ENCODE measurements at places on chromosomes 2 and 18. TPM values are rescaled to one million over a fixed set of nuclear protein-coding genes. Genes with fewer than 3 reads are reported as not detected.

Gene SLC1A4
- polyA plus RNA-seq: 14.3 TPM

GRCh38 chr2:209766613-209767012 lies 5.0 kb upstream of the UNC80 start:
- no peak for DNase-seq

- DNase-seq: no peak
Observed at GRCh38 chr2:226611944-226612318, 187.7 kb downstream of the IRS1 start.

Gene DCC
- 0.09 TPM for polyA plus RNA-seq

GRCh38 chr2:5561006-5561405 lies 131.2 kb upstream of the SOX11 start:
- no peak for DNase-seq

DNA sequence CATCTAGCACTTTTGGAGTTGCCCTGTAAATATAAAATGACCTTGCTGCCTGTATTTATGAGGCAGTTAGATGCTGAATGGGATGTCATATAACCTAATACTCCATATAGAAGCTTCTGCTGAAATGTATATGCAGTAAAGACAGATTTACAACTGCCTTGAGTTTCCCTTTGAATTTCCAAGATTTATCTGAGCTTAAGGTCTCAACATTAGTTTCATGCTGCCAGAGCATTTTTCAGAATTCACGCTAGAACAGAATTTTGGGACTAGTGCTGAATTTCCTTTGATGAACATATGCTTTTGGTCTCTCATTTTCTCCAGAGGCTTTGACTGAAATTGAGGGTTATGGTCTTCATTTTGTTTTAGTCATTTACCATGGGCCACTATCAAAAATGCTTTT lies 254.7 kb upstream of the FANCL start:
- DNase-seq: no peak

- no peak for DNase-seq
Observed at GRCh38 chr2:212528106-212528856, 10.3 kb downstream of the ERBB4 start.

DNA sequence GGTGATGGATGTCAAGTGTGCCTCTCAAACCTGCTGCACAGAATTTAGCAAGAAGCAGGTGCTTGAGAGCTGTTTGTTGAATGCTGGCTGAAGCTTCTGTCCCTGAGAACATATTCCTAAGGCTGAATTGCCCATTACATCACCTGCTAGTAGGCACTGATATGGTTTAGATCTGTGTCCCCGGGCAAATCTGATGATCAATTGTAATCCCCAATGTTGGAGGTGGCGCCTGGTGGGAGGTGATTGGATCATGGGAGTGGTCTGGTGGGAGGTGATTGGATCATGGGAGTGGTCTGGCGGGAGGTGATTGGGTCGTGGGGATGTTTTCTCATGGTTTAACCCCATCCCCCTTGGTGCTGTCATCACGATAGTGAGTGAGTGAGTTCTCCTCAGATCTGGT lies 128.0 kb downstream of the HRH4 start:
- no peak for DNase-seq

DNA sequence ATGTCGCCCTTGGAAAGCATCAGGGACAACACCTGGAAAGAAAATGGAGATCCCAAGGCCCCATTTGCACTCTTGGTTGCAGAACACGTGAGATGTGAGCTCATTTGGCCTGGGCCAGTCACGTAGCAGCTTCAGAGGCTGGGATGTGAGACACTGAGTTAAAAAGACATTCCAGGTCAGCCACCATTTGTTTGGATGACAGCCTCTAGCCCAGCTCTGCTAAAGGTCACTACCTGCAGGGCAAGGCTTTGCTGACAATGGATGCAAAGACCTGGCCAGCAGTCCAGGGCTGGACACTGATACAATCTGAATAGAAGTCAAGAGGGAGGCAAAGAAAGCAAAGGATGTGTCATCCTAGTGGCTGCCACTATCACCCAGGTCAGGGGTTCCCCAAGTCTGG lies 83.9 kb upstream of the LRPPRC start:
- no peak for DNase-seq

Gene LYG2
- polyA plus RNA-seq: 0.22 TPM

DNA sequence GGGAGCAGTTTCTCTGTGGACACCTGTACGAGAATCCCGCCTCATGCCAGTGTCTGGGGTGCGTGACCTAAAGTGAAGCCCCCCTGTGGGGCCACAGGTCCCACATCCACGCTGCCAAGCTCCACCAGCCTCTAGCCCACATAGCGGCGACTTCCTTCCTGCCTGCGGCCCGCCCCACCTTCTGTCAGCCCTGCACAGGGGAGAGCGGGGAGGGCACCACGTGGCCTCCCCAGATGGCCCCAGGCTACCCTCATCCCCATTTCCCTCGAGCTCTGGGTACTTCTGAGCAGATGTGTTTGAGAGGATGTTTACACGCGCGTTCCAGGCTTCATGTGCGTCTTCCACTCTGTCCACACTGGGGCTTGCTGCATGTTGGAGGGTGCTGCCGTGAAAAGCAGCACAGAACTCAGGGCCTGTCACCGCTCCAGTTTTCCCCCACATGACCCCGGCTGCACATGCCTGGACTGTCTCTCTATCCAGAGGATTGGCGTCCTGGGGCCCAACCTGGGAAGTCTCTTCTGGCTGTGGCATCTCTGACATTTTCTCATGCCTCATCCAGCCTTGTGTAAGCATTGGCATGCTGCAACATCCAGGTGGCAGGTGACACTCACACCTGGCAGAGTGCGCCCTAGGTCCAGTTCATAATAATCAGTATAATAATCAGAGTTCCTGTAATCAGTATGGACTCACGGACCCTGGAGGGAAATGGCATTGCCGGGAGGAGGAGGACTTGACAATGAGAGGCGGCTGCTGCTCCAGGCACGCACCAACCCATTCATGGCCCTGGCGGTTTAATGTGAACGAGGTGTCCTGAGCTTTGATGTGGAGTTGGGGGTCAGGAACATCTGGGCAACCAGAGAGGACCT lies 146.3 kb upstream of the TWIST2 start:
- no peak for DNase-seq

DNA sequence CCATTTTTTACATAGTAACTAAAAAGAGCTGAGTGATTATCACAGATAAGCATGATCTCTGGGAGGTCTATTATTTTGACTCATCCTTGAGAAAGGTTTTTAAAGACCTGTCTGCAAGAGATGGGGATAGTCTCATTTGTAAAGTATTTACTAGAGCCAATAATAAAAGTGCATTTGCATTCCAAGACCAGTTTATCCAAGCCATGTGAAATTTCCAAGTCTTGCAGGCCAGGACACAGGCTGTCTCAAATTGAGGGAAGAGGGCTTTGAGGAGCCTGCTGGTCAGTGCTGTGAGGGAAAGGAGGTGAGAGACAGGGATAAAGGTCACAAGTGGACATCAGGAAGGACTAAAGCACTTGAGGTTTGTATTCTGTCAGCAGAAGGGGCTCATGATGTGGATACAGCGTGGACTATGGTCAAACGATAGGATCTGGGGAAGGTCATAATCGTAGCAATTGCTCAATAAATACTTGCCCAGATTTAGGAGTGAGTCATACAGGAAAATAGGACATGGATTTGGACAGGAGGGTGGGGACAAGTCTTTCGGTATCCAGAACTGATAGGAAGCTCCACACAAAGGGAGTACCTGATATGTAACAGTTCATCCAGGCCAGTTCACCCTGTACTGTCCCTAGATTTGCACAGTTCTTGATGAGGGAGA lies 6.6 kb upstream of the CDH2 start:
- no peak for DNase-seq

Gene COL4A4
- polyA plus RNA-seq: 0.09 TPM

GRCh38 chr2:159251296-159252173 lies 35.0 kb downstream of the WDSUB1 start:
- no peak for DNase-seq

Gene OTOF
- polyA plus RNA-seq: 22.7 TPM

- no peak for DNase-seq
Observed at GRCh38 chr2:162676515-162676914, 162.1 kb downstream of the KCNH7 start.

Gene CD207
- polyA plus RNA-seq: 0.19 TPM

- no peak for DNase-seq
Observed at GRCh38 chr2:190809139-190809764, 71.4 kb upstream of the GLS start.

Gene SKA1
- polyA plus RNA-seq: 2.6 TPM

All from forelimb muscle (tissue), 1 donor.